ENCODE measurements at places on chromosomes 11 and 22.

DNA sequence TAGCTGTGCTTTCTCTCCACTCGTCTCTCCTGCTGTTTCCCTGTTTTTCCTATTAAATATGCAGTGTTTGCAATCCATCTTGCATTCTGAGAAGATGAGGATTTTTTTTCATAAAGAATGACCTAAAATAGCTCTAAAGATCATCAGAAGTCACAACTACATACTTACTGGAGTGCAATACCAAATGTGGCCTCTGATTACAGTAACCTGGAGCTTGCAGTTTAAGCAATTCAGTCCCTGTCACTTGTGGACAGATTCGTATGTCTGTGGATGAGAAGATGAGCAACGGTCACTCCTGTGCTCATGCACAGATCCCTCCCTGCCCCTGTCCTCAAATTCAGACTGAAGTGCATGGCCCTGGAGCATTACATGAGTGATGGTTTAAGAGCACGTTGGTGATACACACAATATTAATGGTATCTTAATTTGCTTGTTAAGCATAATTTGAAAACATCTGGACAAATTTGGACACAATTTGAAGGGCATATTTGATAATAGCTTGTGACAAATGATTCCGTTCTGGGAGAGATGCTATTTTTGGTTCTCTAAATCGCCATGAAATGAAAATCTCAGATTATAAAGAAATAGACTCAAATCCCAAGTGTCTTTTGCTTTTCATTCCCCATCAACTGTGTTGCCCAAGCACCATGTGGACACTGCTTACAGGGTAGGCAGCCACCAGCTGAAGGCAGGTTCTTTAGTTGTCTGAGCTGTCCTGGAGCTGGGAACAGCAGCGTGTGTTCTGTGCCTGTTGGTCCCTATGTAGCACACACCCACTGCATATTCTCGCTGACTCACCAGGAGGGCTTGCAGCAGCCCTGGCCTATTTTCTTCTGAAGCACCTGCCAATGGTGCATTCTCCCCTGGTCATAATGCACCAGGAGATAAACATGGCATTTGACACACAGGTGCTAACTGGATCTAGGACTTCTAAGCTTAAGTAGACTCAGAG, 32.6 kb upstream of the PRAME start:
- peak; percentile 56 for DNase-seq

- no peak for DNase-seq
Observed at GRCh38 chr11:73939096-73939495, 11.7 kb upstream of the DNAJB13 start.

- no peak for DNase-seq
Observed at GRCh38 chr22:40588726-40589125, 47.8 kb downstream of the MRTFA start.

- DNase-seq, result no peak
Observed at GRCh38 chr11:134676516-134677287, 264.7 kb upstream of the B3GAT1 start.

DNA sequence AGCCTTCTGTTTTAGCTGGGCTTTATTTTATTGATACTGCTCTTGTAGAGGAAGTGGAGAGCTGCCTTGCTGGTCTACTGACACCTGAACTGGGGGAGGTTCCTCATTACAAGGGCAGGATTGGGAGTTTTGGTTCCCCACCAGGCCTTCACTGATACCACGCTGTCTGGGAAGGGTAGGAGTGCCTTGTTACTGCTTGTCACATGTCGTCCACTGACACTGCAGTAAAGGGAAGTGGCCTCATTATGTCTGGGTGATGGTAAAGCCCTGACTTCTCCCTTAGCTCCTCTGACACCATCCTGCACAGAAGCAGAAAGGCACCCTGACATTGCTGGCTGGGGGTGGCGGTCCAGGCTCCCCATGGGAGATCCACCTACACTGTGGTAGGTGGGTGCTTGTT, 38.7 kb upstream of the ELF5 start:
- no peak for DNase-seq

- no peak for DNase-seq
Observed at GRCh38 chr22:40766956-40767355, 52.2 kb downstream of the SLC25A17 start.

- DNase-seq, result no peak
Observed at GRCh38 chr22:36160499-36160942, at the start of gene APOL3. APOL3 (minus strand) TSS chr22:36160755; CDS start chr22:36149055, 11,700 bp downstream.

GRCh38 chr11:126591966-126592489, 236.5 kb downstream of the ST3GAL4 start:
- DNase-seq, result no peak

GRCh38 chr11:57536947-57537619, at the start of gene SMTNL1:
SMTNL1 (plus strand) TSS chr11:57537595; CDS start chr11:57542643, 5,048 bp downstream.
- no peak for DNase-seq

DNA sequence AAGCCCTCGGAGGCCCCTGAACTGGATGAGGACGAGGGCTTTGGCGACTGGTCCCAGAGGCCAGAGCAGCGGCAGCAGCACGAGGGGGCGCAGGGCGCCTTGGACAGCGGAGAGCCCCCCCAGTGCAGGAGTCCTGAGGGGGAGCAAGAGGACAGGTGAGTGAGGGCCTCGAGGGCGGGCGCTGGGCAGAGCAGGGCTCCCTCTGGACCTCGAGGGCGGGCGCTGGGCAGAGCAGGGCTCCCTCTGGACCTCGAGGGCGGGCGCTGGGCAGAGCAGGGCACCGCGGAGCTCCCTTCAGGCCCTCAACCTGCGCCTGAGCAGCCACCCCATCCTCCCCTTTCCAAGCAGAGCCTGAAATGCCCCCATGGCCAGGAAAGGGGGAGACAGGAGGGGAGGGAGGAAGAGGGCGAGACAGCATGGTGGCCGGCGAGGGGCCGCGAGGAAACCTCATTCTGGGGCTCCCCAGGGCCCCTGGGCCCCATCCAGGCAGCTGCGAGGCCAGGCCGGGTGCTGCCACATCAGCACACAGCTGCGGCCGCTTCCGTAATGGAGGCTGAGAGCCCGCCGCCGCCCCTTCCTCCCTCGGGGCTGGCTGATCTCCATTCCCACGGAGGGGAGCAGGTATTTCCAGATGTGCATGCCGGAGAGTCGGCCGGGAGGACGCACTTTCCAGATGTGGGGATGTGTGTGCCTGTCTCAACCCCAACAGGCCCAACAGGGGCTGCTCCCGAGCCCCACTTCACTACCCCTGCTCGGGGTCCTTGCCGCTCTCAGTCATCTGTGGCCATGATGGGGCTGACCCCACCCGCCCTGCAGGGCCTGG, 10.0 kb downstream of the PRR33 start:
- no peak for DNase-seq
